ENCODE measurements at places on chromosomes 7 and 10.

GRCh38 chr10:61912981-61913380 lies 11.5 kb downstream of the ARID5B start:
- DNase-seq = no peak

GRCh38 chr7:6142871-6143380 lies 111.8 kb downstream of the ANKRD61 start:
- no peak for DNase-seq

- no peak for DNase-seq
Observed at GRCh38 chr7:107659666-107660065, 962 bp upstream of the SLC26A4 start.

DNA sequence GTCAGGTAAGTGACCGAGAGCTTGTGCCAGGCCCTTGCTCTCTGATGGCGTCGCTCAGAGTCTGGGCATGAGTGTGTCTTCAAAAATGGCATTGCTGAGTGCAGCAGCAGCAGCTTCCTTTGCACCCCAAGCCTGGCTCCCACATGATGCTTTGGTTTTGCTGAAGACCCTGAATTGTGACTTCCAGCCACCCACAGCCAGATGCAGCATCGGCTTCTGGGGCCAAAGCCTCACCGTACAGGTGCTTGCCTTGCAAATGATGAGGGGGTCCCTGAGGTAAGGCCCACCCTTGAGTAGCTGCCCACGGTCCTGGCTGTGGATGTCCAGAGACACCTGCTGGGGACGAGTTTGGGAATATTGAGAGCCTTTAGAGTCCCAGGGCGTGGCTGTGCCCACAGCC lies 57.9 kb downstream of the JAKMIP3 start:
- no peak for DNase-seq

- DNase-seq = no peak
Observed at GRCh38 chr7:133682364-133683181, 429.7 kb downstream of the EXOC4 start.

- no peak for DNase-seq
Observed at GRCh38 chr10:82925547-82925946, 1050.6 kb downstream of the NRG3 start.

- no peak for DNase-seq
Observed at GRCh38 chr7:157757211-157757610, 420.4 kb downstream of the DNAJB6 start.

DNA sequence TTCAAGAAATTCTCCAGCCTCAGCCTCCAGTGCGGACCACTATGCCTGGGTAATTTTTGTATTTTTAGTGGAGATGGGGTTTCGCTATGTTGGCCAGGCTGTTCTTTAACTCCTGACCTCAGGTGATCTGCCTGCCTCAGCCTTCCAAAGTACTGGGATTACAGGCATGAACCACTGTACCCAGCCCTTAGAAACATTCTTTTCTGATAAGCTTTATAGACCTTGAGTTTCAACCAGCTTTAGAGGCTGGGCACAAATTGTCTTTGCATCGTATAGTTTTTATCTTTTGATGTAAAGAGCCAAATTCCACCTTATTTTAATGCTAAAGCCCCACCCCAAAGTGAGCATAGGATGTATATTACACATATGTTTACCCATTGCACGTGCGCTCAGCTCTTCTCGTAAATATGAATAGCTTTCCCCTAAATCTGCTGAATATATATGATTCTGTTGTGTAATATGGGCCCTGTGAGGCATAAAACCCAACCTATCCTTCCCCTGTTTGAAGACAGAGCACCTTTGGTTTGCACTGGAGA lies 124.8 kb downstream of the ADK start:
- DNase-seq = no peak
